ENCODE measurements at places on chromosomes 3 and 15.

DNA sequence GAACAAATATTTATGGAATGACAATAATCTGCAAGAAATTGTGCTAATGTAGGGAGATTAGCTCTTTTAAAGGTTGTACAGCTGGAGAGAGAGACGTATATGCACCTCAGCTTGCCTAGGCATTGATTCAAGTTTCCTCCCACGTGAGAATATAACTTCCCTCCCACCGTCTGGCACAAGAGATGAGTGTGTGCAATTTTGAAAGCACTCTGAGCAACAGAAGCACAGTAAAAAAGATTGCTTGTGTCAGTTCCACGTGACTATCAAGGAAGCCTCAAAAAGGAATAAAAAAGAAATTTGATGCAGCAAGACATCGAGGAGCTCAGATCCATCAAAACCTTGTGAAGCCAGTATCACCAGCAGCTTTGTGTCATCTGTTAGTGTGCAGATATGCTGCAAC lies 435.3 kb downstream of the TUSC7 start:
- DNase-seq = no peak

DNA sequence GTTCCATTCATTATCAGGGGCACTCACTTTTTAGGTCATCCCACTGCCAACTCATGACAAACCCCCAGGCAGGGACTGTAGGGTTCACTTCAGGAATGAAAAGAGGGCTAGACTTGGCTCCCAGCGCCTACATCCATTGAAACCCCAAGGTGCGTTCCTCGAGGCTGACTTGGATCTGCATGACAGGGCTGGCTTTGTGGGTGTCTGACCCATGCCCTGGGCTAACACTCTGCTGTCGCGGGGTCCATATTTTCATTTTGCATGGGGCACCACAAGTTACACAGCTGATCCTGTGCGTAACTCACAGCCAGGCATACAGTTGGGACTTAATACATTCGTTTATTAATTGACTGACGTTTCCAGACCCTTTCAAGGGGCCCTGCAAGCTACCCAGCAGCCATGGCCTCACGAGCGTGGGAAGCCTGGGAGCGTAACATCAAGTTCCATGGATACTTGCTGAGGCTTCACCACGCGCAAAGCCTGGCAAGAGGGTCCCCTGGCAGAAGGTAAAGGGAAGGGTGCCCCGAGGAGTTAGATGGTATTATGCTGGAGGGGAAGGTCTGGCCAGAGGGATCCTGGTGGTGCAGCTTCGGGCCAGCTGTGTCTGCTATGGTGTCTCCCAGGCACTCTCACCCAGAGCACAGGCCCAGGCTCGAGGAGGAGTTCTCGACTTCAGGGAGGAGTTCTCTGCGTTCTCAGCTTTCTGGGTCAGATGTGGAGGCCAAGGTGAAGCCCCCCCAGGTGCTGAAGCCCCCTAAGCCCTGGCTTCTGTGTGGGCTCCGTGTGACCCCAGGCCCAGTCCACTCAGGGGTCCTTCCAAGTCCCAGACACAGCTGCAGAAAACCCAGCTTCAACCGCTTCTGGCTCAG lies 85.4 kb downstream of the ADAMTS17 start:
- DNase-seq = no peak

DNA sequence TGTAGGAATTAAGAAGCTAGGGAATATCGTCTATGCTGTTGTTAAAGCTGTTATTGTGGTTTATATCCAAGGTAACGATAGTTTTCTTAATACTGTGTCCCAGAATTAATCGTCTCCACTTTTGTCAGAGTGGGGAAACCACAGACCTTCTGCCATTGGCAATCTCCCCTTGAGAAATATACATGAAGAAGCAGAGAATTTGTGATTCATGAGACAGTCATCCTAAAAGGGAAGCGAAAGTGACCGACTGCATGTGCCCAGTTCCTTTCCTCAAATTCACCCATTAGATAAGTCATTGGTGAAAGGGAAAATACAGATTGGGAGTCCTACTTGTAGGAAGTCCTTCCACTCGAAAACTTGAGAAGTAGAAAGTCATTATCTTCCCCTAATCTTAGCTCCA lies 26.6 kb downstream of the DIPK2A start:
- no peak for DNase-seq

- no peak for DNase-seq
Observed at GRCh38 chr3:69646287-69647067, 92.8 kb upstream of the MITF start.

GRCh38 chr15:77120576-77120975 lies 49.7 kb upstream of the TSPAN3 start:
- DNase-seq = no peak

GRCh38 chr15:99409560-99409959 lies 156.2 kb upstream of the MEF2A start:
- DNase-seq = no peak

DNA sequence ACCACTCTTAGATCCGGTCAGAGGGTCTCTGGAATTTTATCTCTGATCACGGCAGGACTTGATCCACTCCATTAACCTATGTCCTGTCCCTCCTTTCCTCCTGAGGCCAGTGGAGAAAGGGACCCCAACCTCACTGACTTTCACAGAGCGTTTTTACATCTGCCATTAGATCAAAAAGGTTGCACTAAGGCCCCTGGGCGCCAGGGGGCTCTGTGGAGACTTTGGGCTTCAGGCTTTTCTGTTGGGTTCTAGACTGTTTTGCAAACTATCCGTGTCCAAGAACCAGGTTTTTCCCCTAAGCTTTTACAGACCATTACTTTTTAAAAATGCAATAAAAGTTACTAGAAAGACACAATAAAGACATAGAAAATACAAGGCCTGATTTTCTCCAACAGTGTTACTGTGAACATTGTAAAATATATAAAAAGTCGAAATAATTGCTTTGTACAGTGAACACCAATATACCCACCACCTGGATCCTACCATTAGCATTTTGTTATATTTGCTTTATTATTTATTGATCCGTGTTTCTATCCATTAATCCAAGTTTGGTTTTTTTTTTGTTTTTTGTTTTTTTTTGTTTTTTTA lies 159.7 kb downstream of the POLR2M start:
- no peak for DNase-seq

DNA sequence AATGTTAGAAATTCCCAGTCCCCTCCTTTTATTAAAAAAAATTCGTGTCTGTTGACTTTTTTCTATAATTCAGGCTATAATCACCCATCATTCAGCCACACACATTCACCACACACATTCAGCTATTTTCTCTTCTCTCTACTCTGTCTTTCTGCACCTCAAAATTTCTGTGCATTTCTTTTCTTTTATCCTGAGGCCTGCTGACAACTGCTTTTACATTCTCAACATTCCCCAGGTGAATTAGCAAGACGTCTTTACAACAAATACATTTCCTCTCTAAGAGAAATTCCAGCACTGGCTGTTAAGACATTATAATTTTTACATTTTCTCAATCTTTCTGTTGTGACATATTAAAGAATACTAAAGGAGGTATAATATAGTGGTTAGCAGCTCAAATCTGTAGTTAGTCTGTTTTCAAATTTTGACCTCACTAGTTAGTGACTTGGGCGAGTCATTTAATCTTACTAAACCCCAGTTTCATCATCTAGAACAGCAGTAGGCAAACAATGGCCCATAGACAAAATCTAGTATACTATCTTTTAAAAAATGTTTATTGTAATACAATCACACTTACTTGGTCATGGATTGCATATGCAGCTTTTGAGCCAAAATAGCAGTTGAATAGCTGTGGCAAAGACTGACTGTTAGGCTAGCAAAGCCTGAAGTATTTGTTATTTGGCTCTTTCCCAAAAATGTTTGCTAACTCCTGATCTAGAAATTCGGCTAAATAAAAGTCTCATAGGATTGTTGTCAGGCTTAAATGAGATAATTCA lies 350.7 kb downstream of the NSUN3 start:
- no peak for DNase-seq

- no peak for DNase-seq
Observed at GRCh38 chr3:27584874-27585273, 100.7 kb upstream of the SLC4A7 start.

DNA sequence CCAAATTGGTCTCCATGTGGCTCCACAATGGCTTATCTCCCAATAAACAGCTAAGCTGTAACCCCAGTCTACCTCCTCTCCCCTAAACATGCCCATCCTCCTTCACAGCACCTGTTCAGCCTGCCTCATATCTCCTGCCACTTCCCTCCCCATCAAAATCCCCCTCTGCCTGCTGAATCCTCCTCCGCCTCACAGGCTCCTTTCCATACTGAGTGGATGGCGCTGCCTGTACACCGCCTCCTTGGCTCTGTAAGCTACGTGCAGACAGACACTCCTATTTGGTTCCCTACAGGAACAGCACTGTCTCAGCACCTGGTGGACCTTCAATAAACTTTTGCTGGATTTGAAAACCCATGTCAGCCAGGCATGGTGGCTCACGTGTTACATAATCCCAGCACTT lies 53.7 kb downstream of the ADCY5 start:
- no peak for DNase-seq

DNA sequence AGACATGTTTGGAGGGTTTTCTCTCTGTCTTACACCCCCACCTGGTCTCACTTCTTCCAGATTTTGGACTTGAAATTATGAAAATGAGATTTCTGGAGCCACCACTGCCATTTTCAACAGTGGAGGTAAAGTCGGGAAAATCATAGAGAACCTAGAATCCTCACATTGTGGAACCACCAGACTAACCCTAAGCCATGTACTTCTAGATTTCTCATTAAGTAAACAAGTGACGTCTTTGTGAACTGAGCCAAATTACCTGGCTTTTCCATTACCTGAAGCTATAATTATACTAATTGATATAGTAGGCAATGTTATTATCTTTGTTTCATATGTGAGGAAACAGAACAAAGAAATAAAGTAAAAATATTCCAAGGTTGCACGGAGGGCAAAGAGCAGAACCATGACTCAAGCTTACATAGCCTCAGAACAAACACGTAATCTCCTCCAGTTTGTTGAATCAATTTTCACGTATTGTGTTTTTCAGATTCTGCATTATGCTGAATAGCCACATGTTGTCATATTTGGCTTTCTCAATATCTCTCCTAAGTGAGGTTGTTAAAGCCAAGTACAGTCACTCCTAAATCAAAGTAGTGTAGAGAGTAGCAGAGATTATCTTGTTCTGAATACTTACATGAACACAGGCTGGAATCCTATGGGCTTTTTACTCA lies 101.3 kb upstream of the CMC1 start:
- DNase-seq = no peak

GRCh38 chr3:168859143-168859542 lies 763.4 kb upstream of the GOLIM4 start:
- DNase-seq = no peak

- DNase-seq = no peak
Observed at GRCh38 chr15:34584330-34584668, 848 bp upstream of the GOLGA8B start.

GRCh38 chr15:99485992-99486370 lies 79.8 kb upstream of the MEF2A start:
- no peak for DNase-seq

DNA sequence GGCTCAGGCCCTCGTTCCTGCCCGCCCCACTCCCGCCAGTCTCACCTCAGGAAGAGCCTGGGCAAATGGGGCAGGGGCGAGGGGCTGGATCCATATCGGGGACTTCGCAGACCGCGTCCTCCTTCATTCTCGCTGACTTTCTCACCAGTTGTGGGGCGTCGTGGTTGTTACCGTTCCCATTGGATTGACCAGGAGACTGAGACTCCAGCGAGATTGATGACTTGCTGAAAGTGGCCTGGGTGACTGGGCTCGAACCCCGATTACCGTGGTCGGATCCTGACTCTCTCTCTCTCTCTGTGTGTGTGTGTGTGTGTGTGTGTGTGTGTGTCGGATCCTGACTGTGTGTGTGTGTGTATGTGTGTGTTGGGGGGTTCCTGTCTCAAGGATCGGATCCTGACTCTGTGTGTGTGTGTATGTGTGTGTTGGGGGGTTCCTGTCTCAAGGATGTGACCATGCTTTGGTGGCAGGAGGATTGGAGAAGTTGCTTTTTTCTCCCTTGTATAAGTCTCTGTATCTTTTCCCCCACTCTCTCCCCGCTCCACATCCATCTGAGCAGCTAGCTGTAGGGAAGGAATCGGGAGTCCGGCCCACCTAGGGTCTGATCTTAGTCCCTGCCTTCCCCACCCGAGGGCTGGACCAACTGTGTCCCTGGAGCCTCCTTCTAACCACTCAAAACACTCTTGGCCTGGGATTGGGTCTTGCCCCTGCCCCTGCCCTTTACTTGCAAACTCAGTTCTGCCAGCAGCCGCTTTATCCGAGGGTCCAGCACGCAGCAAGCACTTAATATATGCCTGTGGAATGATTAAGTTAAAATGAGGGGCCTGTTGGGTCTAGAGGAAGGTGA lies 603 bp downstream of the PLEKHO2 start:
- DNase-seq = no peak

- no peak for DNase-seq
Observed at GRCh38 chr3:42711491-42712343, 9.1 kb upstream of the HHATL start.

GRCh38 chr3:44120721-44121582 lies 120.7 kb upstream of the TOPAZ1 start:
- no peak for DNase-seq

DNA sequence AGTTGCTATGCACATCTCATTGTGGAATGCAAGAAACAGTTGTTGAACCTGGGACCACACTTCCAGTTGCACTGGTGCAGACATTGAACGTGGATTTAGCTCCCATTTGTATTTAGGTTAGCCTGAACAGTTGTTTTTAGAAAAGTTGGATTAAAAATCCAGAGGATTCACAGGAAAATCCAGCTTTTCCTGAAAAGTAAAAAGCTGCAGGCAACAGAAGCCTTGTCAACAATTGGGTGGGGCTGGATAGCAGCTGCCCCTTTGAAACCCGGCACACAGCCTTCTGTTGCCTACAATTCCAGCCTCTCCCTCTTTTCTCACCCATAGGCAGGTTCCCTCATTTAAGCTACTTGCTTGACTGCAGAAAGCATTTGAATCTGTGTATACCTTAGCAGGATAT lies 165.3 kb upstream of the TBL1XR1 start:
- no peak for DNase-seq

- no peak for DNase-seq
Observed at GRCh38 chr3:53261712-53262111, 5.9 kb upstream of the TKT start.

DNA sequence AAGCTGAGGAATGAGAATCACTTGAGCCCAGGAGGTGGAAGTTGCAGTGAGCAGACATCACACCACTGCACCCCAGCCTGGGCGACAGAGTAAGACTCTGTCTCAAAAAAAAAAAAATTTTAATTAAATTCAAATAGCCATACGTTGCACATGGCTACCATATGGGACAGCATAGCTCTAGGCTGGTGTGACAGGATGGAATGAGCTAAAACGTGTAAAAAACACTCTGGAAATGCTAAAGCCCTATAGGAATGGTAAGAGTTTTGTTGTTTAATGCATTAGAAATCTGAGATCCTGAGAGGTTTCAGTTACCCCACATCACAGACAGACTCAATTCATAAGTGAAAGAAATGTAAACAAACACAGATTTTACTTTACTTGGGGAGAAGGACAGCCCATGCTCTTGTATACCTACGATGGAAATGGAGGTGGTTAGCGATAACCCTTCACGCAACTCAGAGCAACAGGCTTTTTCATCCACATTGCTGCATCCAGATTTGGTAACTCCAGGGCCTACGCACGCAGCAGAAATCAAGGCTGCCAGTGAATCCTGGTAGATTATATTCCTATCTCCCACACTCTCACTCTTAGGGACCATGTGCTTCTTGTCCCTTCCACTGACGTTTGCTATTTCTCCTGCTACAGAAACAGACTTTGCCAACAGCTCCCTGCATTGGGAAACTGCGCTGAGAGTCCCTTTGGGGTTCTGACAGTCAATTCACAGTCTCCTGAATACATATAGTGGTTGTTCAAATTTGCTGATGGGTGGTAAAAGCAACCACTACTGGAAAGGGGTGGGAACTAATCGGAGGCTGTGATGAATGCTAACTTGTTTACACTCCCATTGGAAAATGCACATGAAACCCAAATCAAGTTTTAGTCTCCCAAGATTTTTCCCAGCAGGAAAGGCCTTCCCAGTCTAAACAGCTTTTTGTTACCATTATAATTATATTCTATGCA lies 3.1 kb downstream of the SH3BP5 start:
- DNase-seq = no peak

Data from DMS 273 treated with DMSO at 0.1 percent for 48 hours (cell line).